ENCODE measurements at places on chromosomes 4 and X.

- DNase-seq: no peak
Observed at GRCh38 chrX:13540602-13541001, 28.8 kb upstream of the EGFL6 start.

DNA sequence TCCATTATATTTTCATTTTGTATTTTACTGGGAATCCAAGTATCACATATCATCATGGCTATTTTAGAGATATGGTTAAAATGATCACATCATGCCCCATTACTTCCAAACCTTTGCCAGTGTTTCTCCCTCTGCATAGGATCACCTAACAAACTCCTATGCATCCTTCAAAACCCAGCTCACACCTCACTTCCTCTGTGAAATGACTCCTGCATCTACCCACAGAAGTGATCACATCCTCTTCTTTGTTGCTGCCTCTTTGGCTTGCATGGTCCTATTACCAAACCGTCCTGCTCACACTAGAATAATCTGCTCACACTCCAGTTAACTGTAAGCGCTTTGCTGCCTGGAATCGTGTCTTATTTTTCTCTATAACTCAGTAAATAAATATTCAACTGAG, 74.7 kb upstream of the C4orf50 start:
- DNase-seq: no peak

DNA sequence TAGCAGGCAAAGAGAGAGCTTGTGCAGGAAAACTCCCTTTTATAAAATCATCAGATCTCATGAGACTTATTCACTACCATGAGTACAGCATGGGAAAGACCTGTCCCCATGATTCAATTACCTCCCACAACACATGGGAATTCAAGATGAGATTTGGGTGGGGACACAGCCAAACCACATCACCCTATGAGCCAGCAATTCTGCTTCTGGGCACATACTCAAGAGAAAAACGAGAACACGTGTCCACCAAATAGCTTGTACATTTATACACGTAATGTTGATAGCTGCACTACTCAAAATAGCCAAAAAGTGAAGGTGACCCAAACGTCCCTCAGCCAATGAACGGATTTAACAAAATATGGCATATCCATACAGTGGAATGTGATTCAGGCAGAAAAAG, 94.5 kb upstream of the DHRSX start:
- peak; percentile 74 for DNase-seq

DNA sequence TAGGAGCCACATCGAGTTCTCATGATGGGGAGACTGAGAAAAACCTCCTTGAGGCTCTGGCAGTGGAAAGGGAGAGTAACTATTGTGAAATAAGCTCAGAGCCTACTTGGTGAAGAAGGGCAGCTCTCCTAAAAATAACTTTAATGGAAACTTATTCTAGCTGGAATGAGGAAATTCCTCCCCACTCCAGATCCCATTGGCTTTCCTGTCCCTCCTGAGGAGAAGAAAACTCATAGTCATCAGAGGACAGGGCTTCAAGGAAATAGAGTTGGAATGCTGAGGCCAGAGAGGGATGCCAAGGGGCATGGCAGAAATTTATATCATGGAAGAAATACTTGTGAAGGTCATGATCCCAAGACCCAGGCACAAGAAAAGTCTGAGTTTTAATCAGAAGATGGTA, 70.7 kb upstream of the TAPT1 start:
- DNase-seq: peak; percentile 2

- no peak for DNase-seq
Observed at GRCh38 chr4:38049545-38050170, 89.5 kb downstream of the PTTG2 start.

- DNase-seq: peak; percentile 66
Observed at GRCh38 chr4:164997324-164997723, 19.9 kb upstream of the TRIM61 start.

DNA sequence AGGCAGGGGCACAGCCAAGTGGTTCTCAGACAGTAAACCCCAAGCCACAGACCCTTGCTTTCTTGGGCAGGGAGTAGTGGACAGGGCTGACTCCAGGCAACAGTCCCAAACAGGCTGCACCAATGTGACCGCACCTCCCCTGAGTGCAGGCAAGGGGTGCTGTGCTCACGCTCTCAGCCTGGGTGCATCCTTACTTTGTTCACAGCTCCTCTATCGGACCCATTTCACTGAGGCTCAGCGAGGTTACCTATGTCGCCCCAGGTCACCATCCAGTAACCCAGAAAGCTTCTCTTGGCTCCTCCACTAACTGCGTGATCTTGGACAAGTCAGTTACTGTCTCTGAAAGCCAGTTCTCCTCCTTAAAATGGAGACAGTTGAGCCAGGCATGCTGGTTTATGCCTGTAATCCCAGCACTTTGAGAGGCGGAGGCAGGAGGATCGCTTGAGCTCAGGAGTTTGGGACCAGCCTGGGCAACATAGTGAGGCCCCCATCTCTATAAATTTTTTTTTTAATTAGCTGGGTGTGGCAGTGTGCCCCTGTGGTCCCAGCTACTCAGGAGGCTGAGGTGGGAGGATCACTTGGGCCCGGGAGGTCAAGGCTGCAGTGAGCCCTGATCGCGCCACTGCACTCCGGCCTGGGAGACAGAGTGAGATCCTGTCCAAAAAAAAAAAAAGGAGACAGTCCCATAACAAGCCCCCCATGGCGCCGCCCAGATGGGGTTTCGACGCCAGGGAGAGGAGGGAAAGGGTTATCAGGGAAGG, 823 bp upstream of the MAN2B2 start:
- DNase-seq: peak; percentile 17

DNA sequence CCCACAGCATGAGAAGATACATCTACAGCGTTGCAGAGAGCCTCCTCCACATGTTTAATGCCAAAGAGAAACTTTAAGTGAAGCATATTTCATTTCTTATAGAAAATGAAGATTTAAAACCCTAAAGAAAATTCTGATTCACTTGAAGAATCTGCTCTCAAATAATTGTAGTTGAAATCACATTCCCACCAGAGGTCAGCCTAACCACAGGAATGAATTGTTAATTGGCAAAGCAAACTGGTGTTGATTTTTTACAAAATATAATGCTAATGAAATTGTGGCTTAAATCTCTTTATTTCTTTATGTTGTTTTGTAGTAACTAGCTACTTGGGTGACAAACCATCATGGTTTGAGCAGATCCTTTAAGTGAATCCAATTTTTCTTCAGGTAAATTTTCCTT, 31.1 kb upstream of the WDR17 start:
- peak; percentile 63 for DNase-seq

GRCh38 chr4:21012851-21013331, 312.6 kb downstream of the PACRGL start:
- DNase-seq: no peak

GRCh38 chr4:98758182-98758581, 99.8 kb upstream of the TSPAN5 start:
- DNase-seq: no peak

- DNase-seq: no peak
Observed at GRCh38 chrX:148498067-148498466, 2.4 kb upstream of the AFF2 start.

DNA sequence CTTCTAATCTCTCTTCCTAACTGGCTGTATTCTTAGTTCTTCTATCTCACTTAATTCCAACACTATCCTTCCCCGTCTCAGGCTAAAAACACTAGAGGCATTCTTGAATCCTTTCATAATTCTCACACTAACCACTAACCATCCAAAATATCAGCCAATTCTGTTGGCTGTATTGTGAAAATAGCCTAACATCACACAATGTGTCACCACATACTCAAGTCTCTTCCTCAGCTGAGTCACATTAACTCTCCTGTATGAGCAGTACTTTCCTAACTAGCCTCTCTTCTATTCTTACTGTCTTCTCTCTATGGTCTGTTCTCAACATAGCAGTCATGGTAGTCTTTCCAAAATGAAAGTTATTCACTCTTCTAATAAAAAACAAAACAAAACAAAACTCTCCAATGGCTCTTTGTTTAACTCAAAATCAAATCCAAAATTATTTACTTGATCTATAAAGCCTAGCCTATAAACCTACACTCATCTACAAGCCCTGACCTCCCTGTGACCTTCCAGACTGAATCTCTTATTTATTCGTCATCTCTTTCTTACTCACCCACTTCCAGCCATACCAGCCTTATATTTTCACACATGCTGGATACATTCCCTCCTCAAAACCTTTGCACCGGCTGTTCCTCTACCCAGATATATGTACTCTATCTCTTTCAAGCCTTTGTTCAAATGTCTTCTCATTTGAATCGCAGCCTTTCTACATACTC, 445.9 kb downstream of the TLL1 start:
- DNase-seq: peak; percentile 62

DNA sequence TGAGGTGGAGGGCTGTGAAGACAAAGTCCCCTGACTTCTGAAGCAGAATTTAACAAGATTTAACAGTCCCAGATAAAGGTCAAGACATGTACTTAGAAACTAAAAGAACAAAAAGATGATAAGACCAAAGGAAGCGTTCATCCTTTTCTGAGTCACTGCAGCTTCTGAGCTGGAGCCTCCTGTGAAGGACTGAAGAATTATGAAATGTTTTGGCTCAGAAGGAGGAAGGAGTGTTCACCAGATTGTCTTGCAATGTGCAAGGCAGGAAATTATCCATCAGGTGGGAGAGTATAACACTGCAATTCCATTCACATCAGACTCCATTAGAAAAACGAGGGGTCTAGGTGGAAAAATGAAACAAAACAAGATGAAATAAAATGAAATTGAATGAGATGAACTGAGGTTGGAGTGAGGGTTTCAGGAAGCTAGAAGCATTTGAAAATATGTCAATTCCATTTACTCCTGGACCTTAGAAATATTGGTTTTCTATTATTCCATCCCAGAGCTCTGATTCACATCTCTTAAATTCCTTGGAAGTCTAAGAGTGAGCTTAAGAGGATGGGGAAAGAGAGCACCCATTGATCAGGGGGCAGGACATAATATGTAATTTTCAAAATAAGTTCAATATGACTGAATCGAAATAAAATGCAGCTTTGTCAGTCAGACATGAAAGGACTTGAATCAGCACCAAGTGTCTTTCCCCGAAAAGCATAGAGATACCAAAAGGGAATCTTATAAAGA, 186.1 kb upstream of the LNX1 start:
- DNase-seq: peak; percentile 90

DNA sequence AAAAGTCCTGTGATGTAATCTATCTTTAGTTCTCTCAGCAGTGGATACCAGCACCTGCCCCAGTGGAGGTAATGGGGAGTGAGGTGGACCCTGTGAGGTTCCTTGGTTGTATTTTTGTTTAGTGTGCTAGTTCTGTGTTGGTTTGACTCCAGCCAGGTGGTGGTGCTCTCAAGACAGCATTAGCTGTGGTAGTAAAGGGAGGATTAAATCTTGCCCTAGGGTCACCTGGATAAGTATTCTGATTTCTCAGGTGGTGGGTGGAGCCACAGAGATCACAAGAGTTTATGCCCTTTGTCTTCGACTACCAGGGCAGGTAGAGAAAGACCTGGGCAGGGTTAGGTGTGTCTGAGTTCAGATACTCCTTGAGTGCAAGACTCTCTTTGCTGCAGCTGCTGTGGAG, 176.3 kb upstream of the EDA2R start:
- no peak for DNase-seq

DNA sequence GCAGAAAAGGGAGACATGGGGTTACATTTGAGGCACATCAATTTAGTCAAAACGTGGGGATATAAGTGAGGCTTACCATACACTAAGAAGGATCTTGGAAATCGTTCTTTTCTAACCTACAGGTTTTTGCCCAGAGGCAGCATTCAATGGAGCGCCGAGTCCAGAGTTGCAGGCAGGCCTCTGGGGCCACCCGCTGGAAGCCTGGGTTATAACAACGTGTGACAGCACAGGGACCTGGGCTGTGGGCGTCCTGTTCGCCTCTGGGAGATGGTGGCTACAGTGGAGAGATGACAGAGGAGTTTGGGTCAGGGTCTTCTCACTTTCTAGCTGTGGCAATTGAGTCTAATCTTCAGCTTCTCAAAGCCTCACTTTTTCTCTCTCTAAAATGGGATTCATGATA, 53.9 kb downstream of the ENPP6 start:
- peak; percentile 48 for DNase-seq

GRCh38 chrX:105703876-105704275, 118.5 kb upstream of the NRK start:
- DNase-seq: no peak

GRCh38 chrX:122579526-122579925, 604.6 kb upstream of the GRIA3 start:
- DNase-seq: peak; percentile 58
